ENCODE measurements at places on chromosomes 4 and X. TPM values are rescaled to one million over a fixed set of nuclear protein-coding genes. Genes with fewer than 3 reads are reported as not detected.

DNA sequence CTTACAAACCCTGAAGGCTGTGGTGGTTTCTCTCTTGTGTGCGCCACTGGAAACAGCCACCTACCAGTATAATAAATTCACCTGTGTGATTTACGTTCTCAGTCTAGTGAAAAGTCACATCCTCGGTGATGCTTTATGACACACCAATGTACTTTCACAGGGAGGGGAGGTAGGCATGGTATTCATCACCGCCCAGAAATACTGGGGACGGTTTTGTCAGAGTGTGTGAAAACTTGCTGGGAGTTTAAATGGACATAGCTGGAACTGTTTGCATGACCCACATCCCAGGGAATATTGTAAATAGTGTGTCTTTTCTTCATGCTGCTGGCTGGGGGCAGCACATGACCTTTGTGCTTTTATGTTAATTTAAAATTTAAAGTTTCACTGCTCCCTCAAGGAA lies 421.8 kb downstream of the MAPK10 start:
- no peak for DNase-seq

DNA sequence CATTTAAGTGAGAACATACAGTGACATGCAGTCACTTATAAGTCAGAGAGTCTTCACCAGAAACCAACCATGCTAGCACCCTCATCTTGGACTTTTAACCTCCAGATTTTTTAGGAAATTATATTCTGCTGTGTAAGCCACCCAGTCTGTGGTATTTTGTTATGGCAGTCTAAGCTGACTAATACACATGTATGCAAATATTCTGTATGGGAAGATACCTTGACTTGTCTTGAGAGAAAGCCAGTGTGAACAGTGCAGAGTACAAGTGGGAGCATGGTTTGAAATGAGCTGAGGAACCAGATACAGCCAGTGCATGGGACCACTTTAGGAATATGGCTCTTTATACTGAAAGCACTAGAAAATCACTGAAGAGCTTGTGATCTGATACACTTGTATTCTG lies 110.4 kb upstream of the MAP9 start:
- no peak for DNase-seq

GRCh38 chrX:100409610-100410590 lies at the start of gene PCDH19:
Gene PCDH19 (minus strand): TSS chrX:100410273. CDS start chrX:100408597, 1,676 bp downstream.
- DNase-seq = peak; percentile 58

The UGT8 gene
- total RNA-seq = 4.1 TPM

The FSTL5 gene
- 0.08 TPM for total RNA-seq

The LNX1 gene
- 25.7 TPM for total RNA-seq

DNA sequence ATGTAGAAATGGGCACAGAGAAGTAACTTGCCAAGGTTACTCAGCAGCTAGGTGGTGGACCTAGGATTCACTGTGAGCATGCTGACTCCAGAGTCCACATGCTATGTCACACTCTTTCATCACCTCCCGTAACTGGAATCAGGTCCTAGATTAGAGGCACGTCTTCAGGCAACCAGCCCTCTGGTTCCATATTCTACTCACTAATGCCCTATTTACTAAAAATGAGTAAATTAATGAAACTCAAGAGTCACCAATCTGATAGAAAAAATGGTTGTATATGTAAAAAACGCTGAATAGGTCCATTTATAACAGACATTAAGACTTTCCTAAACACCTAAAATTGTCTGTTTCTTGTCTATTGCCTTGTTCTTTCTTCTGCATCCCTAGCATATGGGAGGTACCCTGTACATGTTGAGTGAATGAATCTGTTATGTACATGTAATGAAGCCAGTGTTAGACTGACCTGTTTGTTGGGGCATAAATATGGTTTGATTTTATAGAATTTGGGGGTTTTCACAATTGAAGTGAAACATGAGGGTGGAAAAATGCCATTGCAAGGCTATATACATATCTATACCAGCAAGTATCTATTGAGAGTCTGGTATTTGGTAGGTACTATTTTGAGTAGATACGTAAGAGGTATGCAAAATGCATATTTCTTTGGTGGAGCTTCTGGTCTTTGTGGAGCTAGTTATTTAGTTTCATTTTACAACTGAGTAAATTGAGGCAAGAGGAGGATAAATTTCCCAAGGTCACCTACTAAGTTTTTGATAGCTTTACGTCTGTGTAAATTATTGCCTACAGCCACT lies 7.5 kb upstream of the RUFY3 start:
- DNase-seq = no peak

The TNMD gene
- total RNA-seq = not detected

DNA sequence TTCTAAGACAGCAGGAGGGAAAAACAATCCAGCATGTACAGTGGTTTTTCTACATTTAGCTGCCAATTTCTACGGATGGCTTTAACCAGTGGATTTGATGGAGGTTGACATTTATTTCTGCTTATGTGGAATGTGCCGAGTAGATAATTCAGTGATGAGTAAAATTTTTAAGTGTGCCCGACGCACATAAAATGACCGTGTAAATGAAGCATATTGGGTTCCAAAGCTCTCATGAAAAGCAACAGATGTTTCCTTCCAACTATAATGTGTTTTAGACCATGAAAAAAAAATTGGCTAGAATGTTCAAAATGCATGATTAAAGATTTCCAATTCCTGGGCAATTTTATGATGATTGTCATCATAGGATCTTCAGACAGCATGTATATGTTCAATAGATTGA lies 14.1 kb downstream of the INPP4B start:
- no peak for DNase-seq

The TLL1 gene
- total RNA-seq = 48.0 TPM

DNA sequence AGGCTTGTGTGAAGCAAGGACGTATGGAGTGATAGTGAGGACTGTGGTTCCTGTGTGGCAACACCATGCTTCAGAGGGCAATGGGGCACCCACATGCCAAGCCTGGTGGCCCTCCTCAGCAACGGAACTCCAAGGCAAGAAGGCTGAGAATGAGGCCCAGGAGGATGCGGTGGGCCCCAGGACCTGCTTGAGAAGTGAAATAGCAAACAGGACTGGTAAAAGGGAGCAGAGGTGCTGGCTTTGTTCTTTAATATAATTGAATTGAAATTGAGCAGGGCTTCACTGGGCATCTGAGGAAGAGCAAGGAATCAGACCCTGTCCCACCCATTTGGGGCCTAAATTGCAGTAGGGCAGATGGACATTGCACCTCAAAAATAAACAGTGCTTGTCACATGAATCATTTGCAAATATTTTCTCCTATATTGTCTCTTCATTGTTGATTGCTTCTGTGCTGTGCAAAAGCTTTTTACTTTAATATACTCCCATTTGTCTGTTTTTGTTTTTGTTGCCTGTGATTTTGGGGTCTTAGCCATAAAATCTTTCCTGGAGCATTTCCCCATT lies 2.3 kb downstream of the TMEM187 start:
- no peak for DNase-seq

GRCh38 chr4:151236036-151236435 lies 40.9 kb upstream of the PRSS48 start:
- no peak for DNase-seq

The PDE5A gene
- 3.4 TPM for total RNA-seq

DNA sequence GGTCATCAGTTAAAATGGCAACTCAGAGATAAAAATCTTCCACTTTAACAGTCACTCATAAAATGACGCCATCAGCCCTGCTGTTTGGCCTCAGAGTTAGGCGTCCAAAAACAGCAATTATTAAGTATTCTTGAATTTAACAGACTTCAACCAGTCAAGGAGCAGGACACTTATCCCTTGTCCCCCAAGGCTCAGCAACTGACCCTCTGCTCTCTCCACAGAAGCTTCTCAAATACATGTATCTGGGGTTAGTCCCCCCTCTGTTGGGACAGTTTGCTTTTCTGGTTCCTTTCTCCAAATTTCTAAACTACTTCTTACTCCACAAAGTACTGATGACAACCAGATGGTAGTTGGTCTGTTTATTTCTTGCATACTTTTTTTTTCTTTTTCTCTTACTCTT lies 54.4 kb downstream of the SOD3 start:
- DNase-seq = no peak

DNA sequence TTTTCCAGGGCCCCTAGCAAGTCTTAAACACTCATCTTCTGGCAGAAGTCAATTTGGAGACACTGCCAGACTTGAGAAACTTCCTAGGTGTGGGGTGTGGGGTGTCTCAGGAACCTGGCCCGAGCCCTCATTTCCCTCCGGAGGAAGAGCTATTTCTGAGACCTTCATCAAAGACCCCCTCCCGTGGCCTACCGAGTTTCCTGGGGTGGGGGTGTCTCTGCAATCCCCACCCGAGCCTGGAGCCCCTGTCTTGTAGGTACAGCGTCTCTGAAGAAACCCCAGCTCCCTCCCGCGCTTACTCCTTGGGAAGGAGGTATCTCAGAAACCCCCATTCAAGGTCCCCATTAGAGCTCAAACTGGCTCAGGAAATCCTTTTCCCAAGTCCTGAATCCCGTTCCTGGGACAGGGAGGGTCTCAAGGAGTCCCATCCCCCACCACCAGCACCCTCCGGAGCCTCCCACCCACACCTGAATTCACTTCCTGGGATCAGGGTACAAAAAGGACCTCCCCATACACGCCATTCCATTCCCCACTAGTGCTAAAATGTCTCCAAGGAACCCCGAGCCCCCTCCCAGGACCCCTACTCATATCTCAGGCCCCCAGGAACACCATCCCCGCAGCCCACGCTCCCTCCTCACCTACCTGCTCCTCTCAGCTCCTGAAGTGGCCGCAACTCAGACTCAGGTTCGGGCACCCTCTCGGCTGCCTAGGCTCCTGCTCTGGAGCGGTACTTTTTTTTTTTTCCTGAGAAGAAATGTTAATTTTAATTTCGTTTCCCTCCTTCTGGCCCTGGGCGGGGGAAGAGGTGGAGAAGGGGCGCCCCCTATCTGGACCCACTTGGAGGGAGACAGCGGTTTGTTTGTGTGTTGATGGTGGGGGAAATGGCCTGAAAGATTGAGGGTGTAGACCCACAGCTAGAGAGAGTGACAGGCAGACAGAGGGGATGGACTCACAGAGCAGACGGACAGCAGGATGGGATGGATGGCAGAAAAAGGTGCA lies 1.1 kb downstream of the SLC38A5 start:
- DNase-seq = no peak

- DNase-seq = no peak
Measured at GRCh38 chr4:121148621-121149020, 15.5 kb downstream of the TNIP3 start.

DNA sequence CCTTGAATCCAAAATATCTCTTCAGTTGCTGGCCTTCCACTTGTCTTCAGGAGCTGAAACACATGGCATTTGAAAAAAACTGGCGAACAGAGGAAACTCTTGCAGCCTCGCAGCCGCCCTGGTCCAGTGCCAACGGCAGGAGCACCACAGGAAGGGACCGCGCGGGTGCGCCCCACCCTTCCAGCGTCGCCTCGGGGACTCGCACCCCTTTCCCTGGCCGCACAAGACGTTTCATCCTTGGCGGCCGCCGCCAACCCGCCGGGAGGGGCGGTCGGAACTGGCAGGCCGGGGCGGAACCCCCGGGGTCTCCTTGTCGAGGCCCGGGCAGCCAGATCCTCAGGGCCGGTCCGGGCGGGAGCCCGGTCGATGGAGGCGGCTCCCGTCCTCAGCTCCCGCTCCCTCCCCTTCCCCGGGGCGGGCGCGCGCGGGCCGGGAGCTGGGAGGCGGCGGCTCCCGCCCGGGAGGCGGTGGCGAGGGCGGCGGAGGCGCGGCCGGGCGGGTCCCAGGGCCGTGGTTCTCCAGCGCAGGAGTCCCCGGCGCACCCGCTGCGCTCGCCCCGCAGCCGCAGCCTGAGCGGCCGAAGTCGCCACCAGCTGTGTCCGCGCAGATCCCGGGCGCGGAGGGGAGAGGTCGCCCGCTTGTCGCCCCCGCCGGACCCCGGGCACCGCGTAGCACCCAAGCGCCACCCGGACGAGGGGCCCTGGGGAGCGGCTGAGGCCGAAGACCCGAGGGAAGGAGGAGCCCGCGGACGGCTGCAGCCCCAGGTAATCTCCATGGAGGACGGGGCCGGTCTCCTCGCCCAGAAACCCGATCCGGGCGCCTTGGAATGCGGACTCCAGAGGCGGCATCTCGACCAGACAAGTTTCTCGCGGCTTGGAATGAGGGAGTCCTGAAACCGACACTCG lies 886 bp upstream of the NDST3 start:
- DNase-seq = peak; percentile 61

DNA sequence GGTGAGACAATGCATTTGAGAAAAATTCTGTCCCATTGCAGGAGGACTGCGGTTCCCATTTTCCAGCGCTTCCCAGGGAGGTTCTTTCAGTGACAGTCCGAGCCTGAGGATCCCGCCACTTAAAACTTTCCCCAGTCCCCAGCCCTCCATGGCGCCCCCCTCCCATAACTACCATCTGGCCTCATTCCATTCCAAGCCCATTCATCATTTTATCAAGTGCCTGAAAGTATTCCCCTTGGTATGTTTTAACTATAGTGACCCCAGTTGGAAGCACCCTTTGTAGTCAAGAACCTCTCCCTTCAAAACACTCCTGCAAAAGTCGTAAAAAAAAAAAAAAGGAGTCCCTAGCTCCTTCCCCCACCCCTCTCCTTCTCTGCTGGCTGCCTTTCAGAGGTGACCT lies 1.2 kb downstream of the RASL11B start:
- no peak for DNase-seq

The SHISA3 gene
- total RNA-seq = 0.36 TPM

DNA sequence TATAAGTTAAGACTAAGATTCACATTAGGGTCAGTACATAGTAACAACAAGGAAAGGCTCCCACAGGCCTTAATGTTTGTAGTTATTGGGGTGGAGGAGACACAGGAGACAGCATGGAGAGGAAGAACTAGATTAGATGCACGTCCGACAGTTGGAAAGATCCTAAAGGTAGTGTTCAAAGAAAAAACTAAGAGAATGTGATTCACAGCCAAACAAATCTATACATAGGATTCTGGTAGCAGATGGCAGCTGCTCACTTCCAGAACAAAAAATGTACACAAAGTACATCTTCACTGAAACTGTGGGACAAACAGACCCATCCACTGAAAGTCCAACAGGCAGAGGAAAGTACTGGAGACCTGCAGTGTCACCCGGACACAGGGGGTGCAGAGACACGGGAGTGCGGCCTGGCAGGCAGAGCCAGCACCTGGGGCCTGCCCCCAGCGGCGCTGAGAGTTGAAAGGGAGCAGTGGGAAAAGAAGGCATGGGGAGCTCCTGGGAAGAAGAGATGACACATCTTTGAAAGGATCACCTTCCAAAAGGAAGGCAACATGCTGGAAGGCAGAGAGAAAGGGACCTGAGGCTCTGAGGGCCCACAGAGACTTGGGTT lies 40.0 kb downstream of the NELFA start:
- no peak for DNase-seq

The ARMCX2 gene
- 147 TPM for total RNA-seq

The HSFX1 gene
- total RNA-seq = 5.5 TPM

DNA sequence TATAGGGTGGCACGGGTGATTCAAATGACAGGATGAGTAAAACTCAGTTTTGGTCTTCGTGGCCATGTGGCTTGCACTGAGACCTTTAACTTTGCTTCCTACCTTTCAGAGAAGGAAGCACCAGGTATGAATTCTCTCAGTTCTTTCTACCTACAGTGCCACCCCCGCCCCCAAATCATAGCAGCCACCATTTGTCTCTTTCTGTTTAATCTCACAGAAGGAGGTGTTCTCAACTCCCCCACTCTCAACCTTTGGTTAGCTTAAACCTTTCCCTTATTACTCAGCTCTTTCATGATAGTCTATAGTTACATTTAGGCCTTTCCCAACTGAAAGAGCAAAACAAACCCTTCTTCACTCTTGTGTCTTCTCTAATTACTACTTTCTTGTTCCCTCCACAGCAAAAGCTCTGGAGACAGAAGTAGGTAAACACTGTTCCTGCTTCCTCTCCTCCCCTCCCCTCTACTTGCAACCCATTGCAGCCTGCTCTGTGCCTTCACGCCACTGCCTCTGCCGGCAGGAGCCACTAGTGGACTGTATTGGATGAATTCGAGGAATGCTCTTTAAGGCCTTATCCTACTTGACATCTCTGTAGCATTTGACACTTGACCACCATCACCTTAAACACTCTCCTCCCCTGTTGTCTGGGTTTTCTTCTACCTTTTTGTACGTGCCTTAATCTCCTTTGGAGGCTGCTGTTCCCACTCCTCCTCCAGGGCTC lies 123.7 kb downstream of the AFF1 start:
- peak; percentile 28 for DNase-seq

Measured in endothelial cell (in vitro differentiated cells).